ENCODE measurements at places on chromosomes 4 and X.
A peak's percentile ranks its signal among the peaks of the same experiment; 100 is the strongest.

GRCh38 chr4:135476272-135476671, 1274.7 kb upstream of the PABPC4L start:
- no peak for DNase-seq

DNA sequence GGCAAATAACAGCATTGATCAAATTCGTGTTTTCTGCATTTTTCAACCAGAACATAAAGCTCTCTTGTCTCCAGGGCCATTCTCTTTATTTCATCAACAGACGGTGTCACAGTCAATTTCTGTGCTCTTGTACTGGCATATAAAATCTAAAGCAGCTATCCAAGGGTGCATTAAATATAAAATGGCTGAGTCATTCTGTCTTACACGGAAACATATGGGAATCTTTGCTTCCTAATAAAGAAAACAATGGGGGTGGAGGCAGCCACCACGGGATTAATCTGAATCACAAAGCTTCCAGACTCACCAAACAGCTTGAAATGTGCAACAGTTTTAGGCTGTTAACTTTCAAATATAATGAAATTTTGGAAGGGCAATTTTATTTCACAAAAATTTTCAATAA, 132.6 kb downstream of the IL15 start:
- peak; percentile 31 for DNase-seq

DNA sequence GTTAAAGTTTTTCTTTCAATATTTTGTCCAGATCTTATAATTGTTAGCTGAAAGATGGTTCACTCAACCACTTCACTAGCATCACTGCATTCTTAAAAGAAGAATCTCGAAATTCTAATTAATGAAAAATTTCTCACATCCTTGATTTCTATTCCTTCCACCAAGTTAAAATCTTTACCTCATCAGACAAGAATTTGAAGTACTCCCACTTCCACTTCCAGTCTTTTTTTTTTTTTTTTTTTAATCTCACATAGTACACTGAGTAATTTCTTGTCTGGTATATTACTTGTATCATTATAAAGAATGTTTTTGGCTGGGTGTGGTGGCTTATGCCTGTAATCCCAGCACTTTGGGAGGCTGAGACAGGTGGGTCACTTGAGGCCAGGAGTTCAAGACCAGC, 73.2 kb downstream of the FBXW7 start:
- no peak for DNase-seq

DNA sequence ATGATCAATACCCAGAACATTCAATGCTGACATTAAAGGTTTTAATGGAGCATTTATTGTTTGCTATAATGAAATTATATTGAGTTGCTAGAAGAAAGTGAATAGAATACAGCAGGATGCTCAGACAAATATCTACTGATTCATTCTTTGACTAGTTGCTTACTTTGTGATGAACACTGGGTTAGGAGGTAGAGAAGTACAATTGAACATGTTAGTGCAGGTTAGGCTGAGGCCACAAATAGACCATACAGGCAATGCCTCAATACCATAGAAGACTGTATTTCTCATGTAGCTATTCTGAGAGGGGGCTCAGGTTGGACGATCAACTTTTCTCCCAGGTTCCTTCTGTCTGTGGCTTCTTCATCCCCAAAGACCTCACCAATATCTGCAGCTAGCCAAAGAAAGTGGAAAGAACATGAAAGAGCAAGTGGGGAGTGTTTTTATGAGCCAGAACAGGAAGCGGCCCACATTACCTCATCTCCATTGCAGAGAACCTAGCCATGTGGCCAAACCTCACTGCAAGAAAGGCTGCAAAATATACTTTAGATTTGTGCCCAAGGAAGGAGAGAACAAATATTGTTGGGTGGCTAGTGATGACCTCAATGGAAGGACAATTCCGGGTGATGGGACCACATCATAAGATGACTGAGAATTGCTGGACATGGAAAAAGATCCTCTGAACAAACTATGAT, 180.3 kb upstream of the GATB start:
- DNase-seq, result peak; percentile 81

- DNase-seq, result no peak
Measured at GRCh38 chr4:113457886-113458285, 303.7 kb downstream of the CAMK2D start.

DNA sequence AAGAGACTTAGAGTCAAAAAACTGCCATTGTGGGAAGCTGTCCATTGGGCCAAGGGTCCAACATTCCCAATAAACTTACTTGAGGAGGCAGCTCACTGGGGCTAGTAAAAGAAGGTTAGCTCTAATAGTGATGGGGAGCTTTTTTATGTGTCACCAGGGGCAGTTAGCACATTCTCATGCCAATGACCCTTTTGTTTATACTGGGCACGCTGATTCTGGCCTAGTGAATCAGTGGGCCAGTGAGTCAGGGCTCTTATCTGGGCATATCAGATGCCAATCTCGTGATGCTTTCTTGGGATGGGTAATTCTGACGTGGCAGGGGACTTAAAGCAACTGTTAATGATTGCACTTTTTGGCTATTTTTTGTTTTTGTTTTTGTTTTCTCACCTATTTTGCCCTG, 27.8 kb downstream of the TCEAL1 start:
- DNase-seq, result peak; percentile 72

DNA sequence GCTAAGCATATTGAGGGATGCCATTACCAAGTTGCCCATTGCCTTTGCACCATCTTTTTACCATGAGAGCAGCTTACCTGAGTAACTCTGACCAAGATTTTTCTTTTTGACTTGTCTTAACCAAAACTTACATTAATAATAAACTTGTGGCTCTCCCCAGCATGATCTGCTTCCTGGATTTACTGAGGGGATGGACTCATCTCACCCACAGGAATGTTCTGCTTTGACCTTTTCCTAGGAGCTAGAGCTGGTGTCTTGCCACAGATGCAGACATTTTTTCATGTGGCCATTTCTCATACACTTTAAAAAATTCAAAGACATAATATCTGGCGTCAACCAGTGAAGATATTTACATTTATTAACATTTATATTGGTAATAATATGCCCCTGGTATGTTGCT, 79.2 kb upstream of the EFHC2 start:
- DNase-seq, result no peak

DNA sequence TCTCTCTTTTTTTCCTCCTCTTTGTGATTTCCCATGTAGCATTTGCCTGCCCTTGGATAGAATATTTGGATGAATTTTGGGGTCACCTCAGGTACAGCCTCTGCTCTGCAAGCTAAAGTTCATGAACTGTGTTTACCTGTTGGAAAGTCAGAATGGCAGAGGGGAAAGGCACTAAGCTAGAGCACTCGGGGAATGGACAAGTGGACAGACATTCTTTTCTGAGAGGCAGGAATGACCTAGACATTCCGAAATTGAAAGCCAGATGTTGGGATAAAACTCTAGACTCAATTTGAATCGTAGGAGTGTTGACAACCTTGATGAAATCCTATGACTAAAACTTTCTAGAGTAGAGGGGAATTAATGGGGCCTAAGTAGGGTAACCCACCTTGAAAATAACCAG, 56.1 kb downstream of the LUZP4 start:
- DNase-seq, result no peak

DNA sequence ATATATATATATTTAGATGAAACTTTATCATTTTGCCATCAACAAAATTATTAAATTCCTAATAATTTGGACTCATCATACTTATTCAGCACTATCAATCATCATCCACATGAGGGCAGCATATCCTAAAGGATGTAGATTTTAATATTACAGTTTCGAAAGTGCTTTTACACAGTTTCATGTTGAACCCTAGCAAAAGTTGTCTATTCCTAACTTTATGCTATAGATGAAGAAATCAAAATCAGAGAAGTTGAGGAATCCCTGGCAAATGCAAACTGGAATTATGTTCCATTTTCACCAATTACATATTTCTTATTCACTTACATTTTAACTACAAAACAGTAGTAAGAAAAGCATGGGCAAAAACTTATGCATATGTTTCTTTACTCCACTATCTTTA, 36.6 kb upstream of the UGT2A1 start:
- peak; percentile 19 for DNase-seq

GRCh38 chr4:168383510-168383909, 65.0 kb upstream of the DDX60 start:
- no peak for DNase-seq

- no peak for DNase-seq
Measured at GRCh38 chrX:9888953-9889470, 78.1 kb upstream of the CLDN34 start.

GRCh38 chrX:136529795-136530194, 2.2 kb upstream of the VGLL1 start:
- no peak for DNase-seq

DNA sequence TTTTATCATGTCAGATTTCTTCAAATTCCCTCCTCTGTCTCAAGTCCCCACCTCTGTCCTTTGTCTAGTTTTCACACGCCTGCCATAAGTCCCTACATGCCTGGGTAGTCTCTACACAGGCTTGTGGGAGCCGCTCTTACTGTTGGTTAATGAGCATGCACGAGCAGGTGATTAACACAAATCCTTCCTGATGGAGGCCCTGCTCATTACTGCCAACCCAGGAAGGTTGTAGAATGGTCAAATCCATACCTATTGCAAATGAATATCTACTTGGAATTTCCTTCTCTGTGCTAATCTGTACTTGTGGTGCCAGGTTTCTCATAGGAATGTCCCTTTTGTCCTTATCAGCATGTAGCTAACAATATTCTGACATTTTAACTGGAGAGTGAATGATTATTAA, 208.4 kb upstream of the HDX start:
- peak; percentile 9 for DNase-seq

DNA sequence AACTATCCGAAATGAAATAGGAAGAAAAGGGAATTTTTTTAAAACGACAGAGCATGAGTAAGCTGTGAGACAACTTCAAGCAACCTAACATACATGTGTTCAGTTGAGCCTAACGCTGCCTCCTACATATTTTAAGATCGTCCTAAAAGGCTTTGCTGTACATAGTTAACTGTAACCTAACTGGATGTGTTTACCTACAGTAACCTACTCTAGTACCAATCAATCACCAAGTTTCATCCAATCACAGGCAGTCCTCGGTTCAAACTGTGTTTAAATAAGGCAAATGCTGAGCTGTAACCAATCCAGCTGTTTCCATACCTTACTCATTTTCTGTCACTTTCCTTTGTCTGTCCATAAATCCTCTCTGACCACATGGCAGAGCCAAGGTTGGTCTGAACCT, 17.1 kb downstream of the RCHY1 start:
- DNase-seq, result peak; percentile 19

DNA sequence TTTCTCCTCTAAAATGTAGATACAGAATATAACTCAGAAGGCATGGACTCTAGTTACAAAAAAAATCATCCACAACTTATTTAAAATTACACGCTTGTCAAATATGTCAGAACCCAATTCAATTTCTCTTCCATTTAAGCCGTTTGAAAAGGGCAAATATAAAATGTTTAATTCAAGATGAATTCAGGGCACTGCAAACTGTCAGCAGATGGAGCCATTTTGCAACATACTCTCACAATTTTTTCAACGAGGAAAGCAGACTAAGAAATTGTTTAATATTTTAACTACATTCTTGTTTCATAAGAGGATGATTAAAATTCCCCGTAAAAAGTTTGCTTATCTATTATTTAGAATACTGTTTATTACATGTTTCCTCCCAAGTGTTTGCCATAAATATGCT, 321.3 kb upstream of the CPXCR1 start:
- no peak for DNase-seq
